Keratinocyte (primary cell): ENCODE measurements at places on chromosomes 12 and 14. TPM values are rescaled to one million over a fixed set of nuclear protein-coding genes. Genes with fewer than 3 reads are reported as not detected.

The TM9SF1 gene
- polyA plus RNA-seq = 19.2 to 56.6 TPM (median 38.2 TPM) in 3 replicates

The DPPA3 gene
- polyA plus RNA-seq = not detected in 3 replicates

The CFAP251 gene
- polyA plus RNA-seq = 69.9 to 74.2 TPM (median 70.7 TPM) in 3 replicates

The ZNF26 gene
- polyA plus RNA-seq = 3.7 to 5.2 TPM (median 4.5 TPM) in 3 replicates

The APEX1 gene
- polyA plus RNA-seq = 211 to 234 TPM (median 212 TPM) in 3 replicates

The CDC42BPB gene
- 41.3 to 55.0 TPM (median 43.4 TPM) in 3 replicates for polyA plus RNA-seq

The ABHD12B gene
- polyA plus RNA-seq = 0.03 TPM in 1 of 3 replicates, not detected in the others

The SERPINA5 gene
- not detected in 3 replicates for polyA plus RNA-seq

The VRTN gene
- polyA plus RNA-seq = not detected in 3 replicates

The ITGB7 gene
- polyA plus RNA-seq = 0.58 to 2.4 TPM (median 0.83 TPM) in 3 replicates

The CRACR2A gene
- 0.30 to 0.46 TPM (median 0.31 TPM) in 3 replicates for polyA plus RNA-seq

The SAMD15 gene
- polyA plus RNA-seq = 0.23 to 0.77 TPM (median 0.46 TPM) in 3 replicates

The GPRC5D gene
- polyA plus RNA-seq = 0.08 to 0.32 TPM (median 0.19 TPM) in 3 replicates

The CLEC4A gene
- polyA plus RNA-seq = 0.28 to 0.56 TPM (median 0.31 TPM) in 3 replicates

The CFAP73 gene
- not detected in 3 replicates for polyA plus RNA-seq

The OR4N2 gene
- polyA plus RNA-seq = not detected in 3 replicates

The SLC17A8 gene
- not detected in 3 replicates for polyA plus RNA-seq

The LALBA gene
- not detected in 3 replicates for polyA plus RNA-seq

The MYH6 gene
- polyA plus RNA-seq = not detected in 3 replicates
